ENCODE measurements at places on chromosomes 6 and 20. TPM values are rescaled to one million over a fixed set of nuclear protein-coding genes. Genes with fewer than 3 reads are reported as not detected.

- no peak for DNase-seq
Observed at GRCh38 chr20:25382704-25383370, 7.8 kb downstream of the ABHD12 start.

DNA sequence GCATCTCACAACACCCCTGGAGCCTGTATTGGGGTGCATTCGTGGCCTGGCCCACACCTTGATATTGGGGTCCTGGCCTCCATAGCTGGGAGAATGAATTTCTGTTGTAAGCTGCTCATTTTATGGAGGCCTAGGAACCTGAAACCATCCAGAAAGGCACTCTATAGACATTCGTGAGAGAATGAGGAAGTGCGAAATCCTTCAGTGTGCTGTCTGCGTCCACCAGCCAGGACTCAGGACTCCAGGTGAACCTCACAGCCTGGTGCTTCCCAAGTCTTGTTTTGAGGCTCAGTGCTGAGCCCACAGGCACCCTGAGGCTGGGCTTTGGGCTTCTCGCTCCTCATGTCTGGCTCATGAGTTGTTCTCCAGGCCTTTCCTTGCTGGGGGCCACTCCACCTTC lies 11.9 kb upstream of the RBBP8NL start:
- DNase-seq = no peak

The ZNF343 gene
- total RNA-seq = 11.7 TPM

- no peak for DNase-seq
Observed at GRCh38 chr6:34239500-34239825, 2.8 kb downstream of the HMGA1 start.

The ZNF311 gene
- total RNA-seq = not detected
